ENCODE measurements at places on chromosomes 12 and 14.
A peak's percentile ranks its signal among the peaks of the same experiment; 100 is the strongest.

DNA sequence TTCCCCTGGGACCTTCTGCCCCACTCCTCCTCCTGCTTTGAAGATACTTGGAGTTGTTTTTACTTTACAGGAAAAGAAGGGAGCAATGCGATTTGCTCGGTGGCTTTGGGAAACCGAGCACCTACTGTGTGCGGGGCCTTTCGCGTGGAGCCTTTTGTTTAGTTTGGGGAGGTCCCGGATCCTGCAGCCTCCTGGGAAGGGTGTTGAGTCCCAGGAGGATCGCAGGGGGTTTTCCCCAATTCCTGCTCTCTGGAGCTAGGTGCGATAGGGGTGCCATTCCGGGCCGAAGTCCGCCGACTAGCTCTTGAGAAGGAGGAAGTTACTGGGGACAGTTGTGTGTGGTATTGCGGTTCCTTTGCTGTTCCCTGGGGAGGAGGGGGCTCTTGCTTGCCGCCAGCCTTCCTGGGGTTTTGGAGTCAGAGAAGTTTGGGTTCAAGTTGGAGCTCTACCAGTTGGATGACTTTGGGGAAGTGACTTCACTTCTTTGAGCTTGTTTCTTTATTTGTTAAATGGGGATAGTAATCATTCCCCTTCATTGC is 1.1 kb downstream of the BRI3BP start:
- peaks cover 5% of the 10 kb centered on the region for H3K4me1 ChIP-seq
- peak overlapping the region; percentile 63 for H3K4me3 ChIP-seq
- H3K36me3 ChIP-seq = no peaks in the 10 kb centered on the region

GRCh38 chr14:93727039-93727740 is 61.1 kb downstream of the PRIMA1 start:
- H3K4me1 ChIP-seq = peaks cover 2% of the 10 kb centered on the region
- H3K4me3 ChIP-seq = no peak overlapping the region
- H3K36me3 ChIP-seq = peaks cover 3% of the 10 kb centered on the region
- H3K27ac ChIP-seq = no peak overlapping the region

DNA sequence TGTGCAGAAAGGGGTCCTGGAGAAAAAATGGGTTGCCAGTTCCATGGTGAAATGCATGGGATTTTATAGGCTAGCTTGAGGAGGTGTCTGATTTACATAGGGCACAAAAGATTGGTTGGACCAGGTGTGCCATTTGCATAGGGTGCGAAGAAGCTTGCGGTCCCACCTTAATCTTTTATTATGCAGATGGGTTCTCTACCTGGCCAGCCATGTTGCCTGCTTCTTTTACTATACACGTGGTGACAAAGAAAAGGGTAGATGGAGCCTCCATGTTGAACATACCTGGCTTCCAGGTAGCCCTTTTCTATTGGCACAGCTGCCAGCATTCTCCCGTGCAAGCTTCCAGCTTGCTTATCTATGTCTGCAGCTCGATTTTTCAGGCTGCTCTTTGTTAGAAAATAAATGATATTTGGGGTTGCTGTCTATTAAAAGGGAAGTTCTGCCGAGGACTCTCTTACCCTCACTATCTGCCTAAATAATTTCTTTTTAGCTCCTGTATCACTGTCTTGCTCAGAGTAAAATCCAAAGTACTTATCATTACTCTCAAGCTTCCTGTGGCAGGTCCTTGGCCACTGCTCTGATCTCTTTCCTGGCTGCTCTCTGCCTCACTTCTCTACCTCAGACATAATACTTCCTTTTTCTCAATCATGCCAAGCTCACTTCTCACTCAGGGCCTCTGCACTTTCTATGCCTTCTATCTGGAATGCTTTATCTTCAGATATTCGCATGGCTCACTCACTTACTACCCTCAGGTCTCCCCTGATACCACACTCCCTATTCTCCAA is 216.0 kb upstream of the DAAM1 start:
- no peaks in the 10 kb centered on the region for H3K27me3 ChIP-seq
- peaks cover 8% of the 10 kb centered on the region for H3K4me1 ChIP-seq
- no peak overlapping the region for H3K4me3 ChIP-seq

DNA sequence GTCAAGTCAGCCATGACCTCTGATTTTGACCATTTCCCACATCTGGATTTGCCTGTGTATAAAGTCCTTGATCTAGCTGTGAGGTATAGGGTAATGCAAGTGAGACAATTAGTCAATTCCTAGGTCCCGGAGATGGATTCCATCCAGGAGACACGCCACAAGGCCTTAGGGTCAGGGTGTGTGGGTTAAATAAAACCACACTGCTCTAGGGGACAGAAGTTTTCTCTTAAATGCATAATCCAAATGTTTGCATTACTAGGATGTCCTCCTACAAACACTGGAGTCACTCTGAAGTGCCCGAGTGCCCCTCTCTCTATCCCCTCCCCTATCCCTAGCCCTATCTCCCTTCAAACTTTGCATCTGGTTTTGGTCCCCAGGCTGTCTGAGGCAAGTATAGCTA is 26.8 kb downstream of the LRIG3 start:
- no peaks in the 10 kb centered on the region for H3K27me3 ChIP-seq
- H3K4me1 ChIP-seq = no peaks in the 10 kb centered on the region
- no peak overlapping the region for H3K27ac ChIP-seq
- no peak for DNase-seq
- H3K36me3 ChIP-seq = peaks cover 17% of the 10 kb centered on the region

DNA sequence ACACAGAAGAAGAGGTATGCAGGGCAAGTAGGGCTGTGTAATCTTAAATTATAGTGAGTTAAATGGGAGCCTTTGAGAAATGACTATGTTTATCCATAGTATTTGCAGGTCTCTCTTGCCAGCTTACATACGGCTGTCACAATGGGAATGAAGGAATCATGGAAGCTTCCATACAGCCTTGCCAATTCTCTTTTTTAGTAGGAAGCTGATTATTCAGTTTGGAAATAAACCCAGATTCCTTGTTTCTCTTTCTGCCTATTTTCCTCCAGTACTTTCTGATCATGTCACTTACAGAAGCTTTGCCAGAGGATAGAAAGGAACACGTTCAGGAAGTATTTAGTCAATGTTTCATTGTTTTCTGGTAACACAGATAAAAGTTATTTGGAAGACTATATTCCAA is 217.4 kb upstream of the DIO2 start:
- H3K27ac ChIP-seq = no peak overlapping the region
- H3K27me3 ChIP-seq = no peaks in the 10 kb centered on the region
- no peak for DNase-seq
- no peaks in the 10 kb centered on the region for H3K4me1 ChIP-seq

GRCh38 chr12:79183926-79184325 is 319.4 kb downstream of the SYT1 start:
- H3K4me1 ChIP-seq = peaks cover 7% of the 10 kb centered on the region
- H3K4me3 ChIP-seq = no peak overlapping the region
- H3K36me3 ChIP-seq = no peaks in the 10 kb centered on the region
- no peaks in the 10 kb centered on the region for H3K27me3 ChIP-seq

GRCh38 chr12:27971121-27971489 is 1.4 kb downstream of the PTHLH start:
- H3K4me3 ChIP-seq = peak overlapping the region; percentile 82
- H3K27me3 ChIP-seq = peaks cover 26% of the 10 kb centered on the region
- peaks cover 16% of the 10 kb centered on the region for H3K4me1 ChIP-seq
- no peak overlapping the region for H3K27ac ChIP-seq

- no peaks in the 10 kb centered on the region for H3K27me3 ChIP-seq
- H3K4me3 ChIP-seq = no peak overlapping the region
- DNase-seq = no peak
- peaks cover 32% of the 10 kb centered on the region for H3K4me1 ChIP-seq
- H3K36me3 ChIP-seq = no peaks in the 10 kb centered on the region
- no peak overlapping the region for H3K27ac ChIP-seq
Measured at GRCh38 chr14:100408350-100409002, 85.3 kb downstream of the SLC25A47 start.

DNA sequence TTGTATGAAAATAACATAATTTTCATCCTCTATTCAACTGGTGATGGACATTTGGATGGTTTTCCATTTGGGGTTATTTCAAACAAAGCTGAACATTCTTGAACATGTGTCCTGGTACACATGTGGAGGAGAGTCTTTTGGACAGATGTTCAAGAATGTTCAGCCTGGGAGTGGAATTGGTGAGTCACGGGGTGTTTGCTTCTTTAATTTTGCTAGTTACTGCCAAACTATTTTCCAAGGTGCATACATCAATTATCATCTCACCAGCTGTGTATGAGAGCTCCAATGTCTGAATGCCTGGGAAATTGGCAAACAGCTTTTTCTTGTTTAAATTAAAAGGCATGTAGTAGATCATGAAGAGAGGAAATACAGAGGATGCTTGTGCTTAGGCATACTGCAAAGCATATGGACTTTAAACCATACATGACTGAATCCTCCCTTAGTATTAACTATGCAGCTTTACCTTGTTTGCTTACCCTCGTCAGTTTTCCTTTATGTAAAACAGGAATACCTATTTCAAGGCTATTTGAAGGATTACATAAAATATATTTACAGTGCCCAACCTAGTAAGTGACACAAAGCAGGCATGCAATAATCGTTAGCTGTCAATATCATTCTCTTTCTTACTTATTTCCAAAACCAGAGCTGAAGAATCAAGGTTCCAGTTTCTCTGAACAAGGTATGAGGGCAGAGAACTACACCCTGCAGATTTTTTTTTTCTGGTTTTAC is 152.1 kb downstream of the ITPR2 start:
- no peaks in the 10 kb centered on the region for H3K27me3 ChIP-seq
- no peaks in the 10 kb centered on the region for H3K4me1 ChIP-seq
- H3K36me3 ChIP-seq = no peaks in the 10 kb centered on the region
- H3K27ac ChIP-seq = no peak overlapping the region
- DNase-seq = no peak

DNA sequence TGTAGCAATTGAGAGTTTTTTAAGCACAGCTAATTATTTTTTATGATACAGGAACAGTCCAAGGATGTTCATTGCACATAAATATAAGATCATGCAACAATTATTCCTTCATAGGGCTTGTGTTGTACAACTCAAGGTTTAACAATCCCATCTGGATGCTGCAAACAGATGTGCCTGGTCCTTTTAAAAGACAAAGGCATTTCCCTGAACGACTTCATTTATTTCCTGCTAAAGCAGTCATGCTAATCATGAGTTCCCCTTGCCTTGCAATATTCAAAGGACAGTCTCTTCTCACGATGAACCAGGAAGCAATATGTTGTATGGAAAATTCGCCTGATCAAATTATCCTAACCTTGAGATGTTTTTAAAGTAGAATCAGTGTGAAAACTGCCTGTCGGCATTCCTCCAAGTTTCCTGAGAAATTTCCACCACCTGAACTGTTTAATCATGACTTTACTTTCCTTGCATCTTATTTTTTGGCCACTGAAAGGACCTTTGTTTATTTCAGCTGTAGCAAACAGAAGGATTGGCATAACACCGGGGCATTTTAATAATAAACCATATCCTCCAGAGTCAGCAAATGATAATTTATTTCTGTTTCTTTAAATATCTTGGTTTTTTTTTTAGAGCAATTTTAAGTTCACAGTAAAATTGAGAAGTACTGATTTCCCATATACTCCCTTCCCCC is 33.9 kb upstream of the TSPAN8 start:
- H3K36me3 ChIP-seq = no peaks in the 10 kb centered on the region
- DNase-seq = no peak
- H3K27ac ChIP-seq = no peak overlapping the region
- H3K4me3 ChIP-seq = no peak overlapping the region
- H3K27me3 ChIP-seq = no peaks in the 10 kb centered on the region

DNA sequence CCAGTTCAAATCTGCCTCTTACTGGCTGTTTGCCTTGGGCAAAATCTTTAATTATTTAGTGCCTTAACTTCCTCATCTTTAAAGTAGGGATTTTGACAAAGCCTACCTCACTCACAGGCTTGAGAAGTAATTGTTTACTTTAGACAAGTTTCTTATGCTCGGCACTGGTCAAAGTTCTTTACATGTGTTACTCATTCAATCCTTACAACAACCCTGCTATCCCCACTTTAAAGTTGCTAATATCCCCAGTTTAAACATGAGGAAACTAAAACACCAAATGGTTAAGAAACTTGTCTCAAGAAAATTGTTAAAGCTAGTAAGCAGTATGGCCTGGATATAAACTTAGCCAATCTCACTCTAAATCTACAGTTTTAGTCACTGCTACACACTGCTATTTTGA is 204.0 kb upstream of the AVPR1A start:
- no peak for DNase-seq
- H3K27ac ChIP-seq = no peak overlapping the region
- no peaks in the 10 kb centered on the region for H3K36me3 ChIP-seq
- H3K27me3 ChIP-seq = no peaks in the 10 kb centered on the region

DNA sequence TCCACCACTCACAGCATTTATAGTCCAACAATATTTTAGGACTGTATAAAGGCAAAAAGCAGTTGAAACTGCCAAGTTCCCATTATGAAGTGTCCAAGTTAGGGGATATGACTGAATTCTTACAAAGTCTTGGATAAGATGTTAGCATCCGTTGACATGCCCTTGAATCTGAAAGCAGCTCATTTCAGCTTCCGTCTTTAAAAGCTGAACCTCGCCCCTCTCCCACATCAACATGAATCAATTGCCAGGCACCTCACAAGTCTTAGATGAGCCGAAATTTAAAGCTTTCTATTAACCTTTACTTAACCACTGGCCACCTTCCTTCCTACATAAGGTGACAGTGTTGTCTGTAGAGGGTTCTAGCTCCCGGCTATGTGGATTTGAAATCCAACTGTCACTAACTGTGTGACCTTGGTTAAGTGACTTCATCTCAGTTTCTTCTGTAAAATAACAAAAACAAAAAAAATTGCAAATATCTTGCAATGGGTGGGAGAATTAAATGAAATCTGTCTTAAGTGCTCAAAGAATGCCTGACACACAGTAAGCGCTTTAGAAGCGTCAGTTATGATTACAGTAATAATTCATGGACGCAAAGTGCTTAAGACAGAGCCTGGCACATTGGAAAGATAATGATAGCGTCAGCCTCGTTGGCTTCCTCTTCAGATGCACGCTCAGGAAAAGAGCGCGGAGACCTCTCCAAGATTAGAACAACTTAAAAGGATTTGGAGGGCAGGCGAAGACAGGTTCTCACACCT is 1.2 kb downstream of the PPP1CC start:
- peaks cover 2% of the 10 kb centered on the region for H3K27me3 ChIP-seq
- no peak overlapping the region for H3K27ac ChIP-seq
- no peak for DNase-seq
- peaks cover 15% of the 10 kb centered on the region for H3K4me1 ChIP-seq
- peak overlapping the region; percentile 82 for H3K4me3 ChIP-seq
- H3K36me3 ChIP-seq = peaks cover 3% of the 10 kb centered on the region

- no peaks in the 10 kb centered on the region for H3K36me3 ChIP-seq
- no peaks in the 10 kb centered on the region for H3K27me3 ChIP-seq
- H3K4me3 ChIP-seq = no peak overlapping the region
- no peak for DNase-seq
- no peak overlapping the region for H3K27ac ChIP-seq
Measured at GRCh38 chr14:52190337-52190931, 77.1 kb upstream of the PTGDR start.

- H3K27me3 ChIP-seq = no peaks in the 10 kb centered on the region
- DNase-seq = peak; percentile 26
- H3K4me1 ChIP-seq = peaks cover 11% of the 10 kb centered on the region
- H3K27ac ChIP-seq = no peak overlapping the region
Measured at GRCh38 chr12:48601013-48601756, 31.3 kb upstream of the LALBA start.

GRCh38 chr14:89386212-89386886 is 30.7 kb downstream of the FOXN3 start:
- peaks cover 8% of the 10 kb centered on the region for H3K36me3 ChIP-seq
- no peak overlapping the region for H3K4me3 ChIP-seq
- no peaks in the 10 kb centered on the region for H3K27me3 ChIP-seq
- DNase-seq = no peak
- no peak overlapping the region for H3K27ac ChIP-seq

Data from neuronal stem cell (in vitro differentiated cells).